EH (cell line): ENCODE measurements at places on chromosomes 1 and 21.

GRCh38 chr1:45263132-45263531 lies 56.7 kb upstream of the ZSWIM5 start:
- DNase-seq: no peak

DNA sequence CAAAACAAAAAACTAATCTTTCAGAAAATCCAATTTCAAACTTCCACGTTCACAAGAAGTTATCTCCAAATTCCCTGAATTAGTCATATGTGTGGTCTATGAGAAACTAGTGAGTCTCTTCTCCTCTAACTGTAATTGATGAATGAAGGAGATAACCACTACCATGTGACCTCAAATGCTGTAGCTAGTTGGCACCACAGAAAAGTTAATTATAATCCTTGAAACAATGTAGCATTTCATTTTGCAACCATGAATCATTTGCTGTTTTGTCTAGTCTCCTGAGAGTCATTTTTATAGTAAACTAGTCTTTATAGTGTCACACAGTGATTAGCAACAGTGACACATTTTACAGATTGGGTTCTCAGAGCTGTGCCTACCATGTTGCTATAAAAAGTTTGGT lies 287.5 kb downstream of the LRRIQ3 start:
- DNase-seq: no peak

DNA sequence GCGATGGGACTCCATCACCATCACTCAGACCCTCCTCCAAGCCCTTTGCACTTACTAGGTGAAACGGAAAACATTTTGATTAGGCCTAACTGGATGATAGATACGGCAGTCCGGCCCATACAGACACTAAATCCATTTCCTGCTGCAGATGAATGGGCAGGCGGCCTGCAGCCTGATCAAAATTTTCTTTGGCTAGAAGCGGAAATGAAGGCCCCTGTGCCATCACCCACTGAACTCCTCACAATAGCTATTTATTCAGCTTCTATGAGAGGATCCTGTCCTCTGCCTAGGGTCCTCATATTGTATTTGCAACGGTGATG lies 200.5 kb downstream of the OMA1 start:
- DNase-seq: no peak

GRCh38 chr1:151537112-151537511 lies 3.0 kb upstream of the TUFT1 start:
- peak; percentile 97 for DNase-seq

DNA sequence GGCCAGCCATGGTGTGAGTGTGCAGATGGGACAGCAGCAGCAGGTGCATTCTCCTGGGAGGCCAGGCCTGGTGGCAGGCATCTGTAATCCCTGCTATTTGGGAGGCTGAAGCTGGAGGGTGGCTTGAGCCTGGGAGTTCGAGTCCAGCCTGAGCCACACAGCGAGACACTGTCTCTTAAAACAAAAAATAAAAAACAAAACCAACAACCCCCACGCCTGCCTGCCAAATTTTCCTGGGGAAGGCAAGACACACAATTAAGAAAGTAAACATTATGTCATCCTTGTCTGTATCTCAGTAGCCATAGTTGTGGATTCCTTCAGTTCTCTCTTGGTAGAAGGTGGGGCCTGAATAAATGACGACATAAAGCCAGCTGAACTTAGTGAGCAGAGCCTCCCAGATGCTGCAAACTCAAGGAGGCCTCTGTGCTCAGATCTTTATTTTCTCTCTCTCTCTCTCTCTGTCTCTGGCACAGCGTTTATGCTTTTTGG lies 57.6 kb upstream of the CD34 start:
- DNase-seq: peak; percentile 45

DNA sequence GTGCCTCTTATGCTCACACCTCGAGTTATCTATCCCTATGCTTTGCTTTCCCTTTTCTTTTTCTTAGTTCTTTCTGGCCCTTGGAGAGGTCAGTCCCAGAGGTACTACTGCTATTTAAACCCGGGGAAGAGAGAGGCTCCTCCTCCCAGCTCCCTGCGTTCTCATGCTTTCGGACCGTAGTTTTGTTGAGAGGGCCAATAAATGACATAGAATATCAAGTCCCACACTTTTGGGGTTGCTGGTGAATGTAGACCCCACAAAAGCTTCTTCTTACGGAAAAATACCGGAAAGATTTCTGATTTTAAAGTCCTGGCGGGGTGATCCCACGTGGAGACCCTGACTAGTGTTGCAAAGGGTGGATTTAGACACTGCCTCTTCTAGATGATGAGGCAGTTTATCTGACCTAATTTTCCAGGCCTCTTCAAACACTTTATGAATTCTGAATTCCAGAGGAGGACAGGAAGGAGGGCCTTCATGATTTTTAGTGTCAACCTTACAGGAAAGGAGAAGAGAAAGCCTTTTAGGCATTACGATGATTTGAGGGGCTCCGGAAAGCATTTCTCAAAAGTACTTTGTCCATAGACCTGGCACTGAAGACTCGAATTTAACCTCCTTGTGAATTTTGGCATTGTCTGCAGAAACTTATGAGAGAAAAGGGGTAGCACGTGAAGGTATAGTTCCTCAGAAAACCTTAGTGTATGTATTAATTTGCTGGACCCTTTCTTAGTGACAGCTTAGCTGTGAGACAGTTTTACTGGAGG lies 694 bp downstream of the TMEM167B start:
- peak; percentile 69 for DNase-seq

DNA sequence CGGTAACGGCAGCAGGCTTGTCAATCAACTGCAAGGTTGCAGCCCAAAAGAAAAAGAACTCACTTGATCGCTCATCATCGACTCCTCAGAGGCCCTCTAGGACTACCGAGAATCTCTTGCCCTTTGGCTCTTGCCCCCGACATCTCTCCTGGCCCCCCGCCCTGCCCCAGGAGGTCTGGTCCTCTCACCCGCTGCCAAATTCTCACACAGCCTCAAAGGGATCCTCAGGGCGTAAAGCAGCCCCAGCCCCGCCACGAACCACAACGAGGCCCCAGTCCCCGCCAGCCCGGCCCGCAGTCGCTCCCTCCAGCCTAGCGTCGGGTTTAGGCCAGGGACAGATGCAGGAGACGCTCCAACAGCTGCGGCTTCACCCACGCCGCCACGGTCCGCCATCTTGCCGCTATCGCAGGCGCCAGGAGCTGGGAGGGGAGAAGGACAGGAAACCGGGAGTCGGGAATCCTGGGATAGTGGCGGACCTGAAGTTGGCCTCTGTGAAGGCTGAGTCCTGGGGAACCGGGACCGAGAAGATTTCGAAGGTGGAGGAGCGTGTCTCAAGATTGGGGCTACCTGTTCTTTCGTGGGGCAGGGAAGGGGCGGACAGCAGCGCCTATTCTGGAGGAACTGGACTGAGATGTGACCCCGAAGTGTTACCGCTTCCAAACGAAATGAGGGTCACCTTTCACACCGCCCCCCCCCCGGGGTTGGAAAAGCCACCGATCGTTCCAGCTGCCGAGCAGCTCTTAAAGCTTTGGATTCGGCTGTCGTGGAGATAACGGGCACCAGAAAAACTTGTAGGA lies at the start of gene ST7L:
Gene ST7L (minus strand): TSS at position 421 of the 797 bp plus-strand sequence. CDS start 28 bp downstream, at position 393.
- peak; percentile 80 for DNase-seq
